ENCODE measurements at places on chromosomes 2 and 18.

DNA sequence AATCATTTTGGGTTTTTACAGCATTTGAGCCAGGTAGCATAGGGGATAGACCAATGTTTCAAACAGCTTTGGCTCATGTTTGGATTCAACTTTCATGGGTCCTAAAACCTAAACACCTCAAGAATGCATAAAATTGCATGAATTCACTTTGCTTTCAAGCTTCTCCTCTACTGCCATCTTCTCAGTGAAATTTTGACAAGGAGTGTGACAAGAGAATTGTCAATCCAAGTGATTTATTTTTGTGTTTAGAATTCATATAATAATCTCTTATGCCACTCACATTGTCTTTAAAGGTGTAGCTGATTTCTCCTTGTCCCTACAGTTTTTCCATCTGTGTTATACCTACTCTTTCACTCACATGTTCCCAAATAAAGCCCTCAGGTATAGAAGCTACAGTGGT is 264.8 kb upstream of the RND3 start:
- DNase-seq, result no peak

DNA sequence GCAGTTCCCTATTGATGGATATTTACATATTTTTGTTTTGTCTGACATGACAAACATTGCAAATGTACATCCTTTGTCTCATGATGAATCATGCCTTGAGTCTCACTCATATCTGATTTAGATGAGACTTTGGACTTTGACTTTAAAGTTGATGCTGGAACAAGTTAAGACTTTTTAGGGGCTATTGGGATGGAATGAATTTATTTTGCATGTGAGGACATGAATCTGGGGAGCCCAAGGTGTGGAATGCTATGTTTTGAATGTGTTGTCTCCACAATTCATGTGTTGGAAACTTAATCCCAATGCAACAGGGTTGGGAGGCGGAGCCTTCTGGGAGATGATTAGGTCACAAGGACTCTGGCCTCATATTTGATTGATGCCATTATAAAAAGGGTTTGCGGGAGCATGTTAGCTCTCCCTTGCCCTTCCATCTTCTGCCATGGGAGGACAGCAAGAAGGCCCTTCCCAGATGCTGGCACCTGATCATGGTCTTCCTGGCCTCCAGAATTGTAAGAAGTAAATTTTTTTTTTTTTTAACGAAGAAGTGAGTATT is 29.1 kb upstream of the INO80D start:
- no peak for DNase-seq

- DNase-seq, result no peak
Measured at GRCh38 chr2:161981679-161982250, 92.2 kb downstream of the DPP4 start.

DNA sequence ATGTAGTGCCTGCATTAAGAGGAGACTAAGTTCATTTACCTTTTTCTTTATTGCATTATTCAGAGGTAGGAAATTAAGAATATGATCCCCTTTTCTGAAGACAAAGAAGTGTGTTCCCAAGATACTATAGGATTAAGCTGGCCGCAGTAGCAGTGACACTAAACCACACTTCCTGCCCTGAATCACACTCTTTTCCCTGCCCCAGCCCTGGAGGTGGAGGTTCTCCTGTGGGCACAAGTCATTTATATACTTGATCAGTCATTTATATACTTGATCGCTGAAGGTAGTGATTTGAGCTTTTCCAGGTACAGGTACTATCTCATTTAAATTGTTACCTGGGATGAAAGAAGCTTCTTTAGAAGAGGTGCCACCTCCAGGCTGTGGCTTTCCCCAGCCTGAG is 78.6 kb downstream of the ARMC9 start:
- no peak for DNase-seq

DNA sequence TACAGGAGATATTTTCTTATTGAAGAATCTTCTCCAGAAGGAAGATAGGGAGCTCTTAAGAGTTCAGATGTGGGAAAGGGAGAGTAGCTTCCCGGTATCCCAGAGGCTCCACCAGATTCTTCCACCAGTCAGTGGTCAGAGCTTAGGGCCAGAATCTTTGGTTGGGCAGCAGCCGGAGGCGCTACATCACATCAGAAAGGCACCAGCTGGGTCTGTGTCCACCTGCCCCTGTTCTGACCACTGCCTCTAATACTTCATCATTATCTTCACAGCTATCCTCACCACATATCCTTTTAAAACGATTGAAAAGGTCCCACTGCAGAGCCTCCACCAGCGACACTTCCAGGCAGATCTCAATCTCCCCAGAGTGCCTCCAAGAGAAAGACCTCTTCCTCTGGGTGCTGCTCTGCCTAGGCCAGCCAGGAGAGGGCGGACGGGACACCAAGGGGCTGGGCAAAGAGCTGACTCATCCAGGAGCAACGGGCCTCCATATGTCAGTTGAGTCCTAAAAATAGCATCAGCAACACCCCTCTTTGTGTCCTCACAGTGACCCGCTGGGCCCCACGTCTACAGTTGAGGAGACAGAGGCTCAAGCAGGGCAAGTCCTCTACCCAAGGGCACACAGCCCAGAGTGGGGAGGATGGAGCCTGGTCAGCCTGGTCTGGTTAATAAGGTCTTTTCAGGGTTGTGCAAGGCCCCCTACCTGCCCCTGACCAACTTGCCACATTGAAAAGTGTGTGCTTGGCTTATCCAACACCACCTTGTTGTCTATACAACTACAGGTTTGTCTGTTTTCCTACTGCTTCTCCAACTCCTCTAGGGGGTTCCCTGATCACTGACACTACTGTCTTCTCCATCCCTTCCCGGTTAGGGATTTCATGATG is 81.2 kb downstream of the ADD2 start:
- no peak for DNase-seq

- DNase-seq, result no peak
Measured at GRCh38 chr18:36650266-36650665, 178.5 kb downstream of the TPGS2 start.

DNA sequence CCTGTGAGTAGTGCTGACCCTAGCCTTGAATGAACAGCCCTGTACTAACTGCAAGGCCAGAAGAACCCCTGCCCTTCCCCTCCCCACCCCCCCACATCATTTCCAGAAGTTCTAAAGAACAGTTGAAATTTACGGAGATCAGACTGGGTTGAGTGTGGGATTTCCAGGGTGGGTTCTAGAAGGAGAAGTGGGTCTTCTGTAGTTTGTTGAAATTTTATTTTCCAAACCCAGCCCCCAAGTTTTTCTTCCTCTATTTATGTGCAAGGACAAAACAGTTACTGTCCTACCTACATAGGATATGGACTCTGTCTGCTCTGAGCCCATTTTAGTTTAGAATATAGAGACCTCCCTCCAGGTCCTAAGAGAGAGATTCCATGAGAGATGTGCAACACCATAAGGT is 26.3 kb upstream of the CASP10 start:
- no peak for DNase-seq

GRCh38 chr2:178230396-178230795 is 36.1 kb downstream of the OSBPL6 start:
- DNase-seq, result no peak

DNA sequence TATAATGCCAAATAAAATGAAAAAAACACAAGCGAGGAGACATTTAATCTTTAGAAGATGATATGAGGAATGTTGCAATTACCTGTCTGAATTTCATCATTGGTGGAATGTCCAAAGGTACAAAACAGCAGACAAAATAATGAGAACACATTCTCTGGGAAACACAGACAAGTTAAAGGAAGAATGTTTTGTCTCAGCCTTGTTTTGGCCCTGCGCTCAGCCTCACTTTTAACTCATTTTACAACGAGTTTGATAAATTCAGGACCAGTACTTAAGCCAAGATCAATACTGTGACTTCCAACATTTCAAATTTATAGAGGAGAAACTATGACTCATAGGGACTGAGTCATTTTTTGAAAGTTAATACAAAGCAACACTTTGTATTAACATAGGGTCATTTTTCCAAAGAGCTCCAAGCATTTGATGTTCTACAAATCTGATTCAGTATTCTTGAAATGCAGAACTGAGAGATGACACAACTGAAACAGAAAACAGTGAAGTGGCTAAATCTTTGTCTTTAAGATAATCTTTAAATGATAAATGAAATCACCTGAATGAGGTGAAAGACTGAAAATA is 833.2 kb upstream of the CHAC2 start:
- DNase-seq, result no peak

GRCh38 chr2:36322108-36322507 is 33.5 kb upstream of the CRIM1 start:
- DNase-seq, result no peak

DNA sequence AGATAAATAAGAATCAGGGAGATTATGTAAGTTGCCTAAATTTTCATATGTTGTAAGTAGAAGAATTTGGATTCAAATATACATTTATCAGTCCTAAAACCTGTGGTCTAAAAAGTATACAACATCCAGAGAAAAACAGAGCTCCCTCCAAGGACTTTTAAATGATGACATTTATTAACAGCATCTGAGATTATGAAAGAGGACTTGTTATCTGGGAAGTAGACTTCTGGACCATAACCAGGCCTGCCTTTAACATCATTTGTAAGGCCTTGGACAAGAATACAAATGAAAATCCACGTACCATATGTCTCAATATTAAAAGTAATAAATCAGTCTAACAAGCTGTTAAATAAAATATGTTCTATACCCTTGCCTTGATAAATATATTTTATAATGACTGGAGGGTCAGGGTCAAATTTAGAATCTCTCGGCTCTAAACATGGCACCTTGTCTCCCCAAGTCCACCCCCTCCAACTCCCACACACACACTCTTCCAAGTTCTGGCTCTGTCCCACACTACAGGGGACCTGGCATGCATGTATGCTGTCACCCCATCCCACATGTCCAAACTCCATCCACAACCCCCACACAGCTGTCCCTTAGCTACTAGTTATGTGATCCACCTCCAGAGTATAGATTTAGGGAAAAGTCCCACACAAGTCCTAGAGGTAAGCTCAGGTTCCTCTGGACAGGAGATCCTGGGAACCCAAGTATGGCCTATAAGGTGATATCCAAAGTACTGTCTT is 382.6 kb downstream of the CDH2 start:
- no peak for DNase-seq

DNA sequence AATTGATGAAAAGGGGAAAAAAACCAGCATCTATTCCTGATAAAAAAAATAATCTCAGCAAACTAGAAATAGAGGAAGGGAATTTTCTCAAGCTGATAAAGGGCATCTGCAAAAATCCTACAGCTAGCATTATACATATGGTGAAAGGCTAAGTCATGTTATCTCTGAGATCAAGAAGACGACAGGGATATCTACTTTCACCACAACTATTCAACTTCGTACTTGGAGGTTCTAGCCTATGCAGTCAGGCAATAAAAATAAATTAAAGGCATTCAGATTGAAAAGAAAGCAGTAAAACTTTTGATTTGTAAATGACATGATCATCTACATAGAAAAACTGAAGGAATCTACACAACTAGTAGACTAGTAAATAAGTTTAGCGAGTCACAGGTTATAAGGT is 58.2 kb downstream of the CAB39 start:
- DNase-seq, result no peak

GRCh38 chr2:145110668-145111356 is 590.9 kb upstream of the ZEB2 start:
- no peak for DNase-seq

DNA sequence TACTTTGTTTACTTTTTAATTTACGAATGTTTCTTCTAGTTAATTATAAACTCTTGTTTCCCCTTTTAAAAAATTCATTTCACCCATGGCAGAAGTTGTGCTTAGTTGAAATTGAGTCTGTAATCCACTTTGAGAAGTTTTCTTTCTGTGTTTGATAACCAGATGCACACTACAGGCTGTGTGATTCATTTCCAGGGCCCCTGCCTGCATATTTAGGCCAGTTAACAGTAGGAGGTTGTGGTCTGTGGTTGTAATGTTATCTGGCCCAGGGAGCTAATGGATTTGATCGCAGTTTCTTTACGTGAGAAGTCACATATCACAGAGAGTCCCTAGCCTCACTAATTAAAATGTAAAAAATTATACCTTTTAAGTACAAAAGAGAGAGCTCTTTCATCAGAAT is 3.3 kb downstream of the CDH7 start:
- no peak for DNase-seq

GRCh38 chr2:85199698-85200097 is 66.5 kb downstream of the TCF7L1 start:
- DNase-seq, result no peak

GRCh38 chr2:151476287-151476686 is 66.6 kb downstream of the RIF1 start:
- no peak for DNase-seq

DNA sequence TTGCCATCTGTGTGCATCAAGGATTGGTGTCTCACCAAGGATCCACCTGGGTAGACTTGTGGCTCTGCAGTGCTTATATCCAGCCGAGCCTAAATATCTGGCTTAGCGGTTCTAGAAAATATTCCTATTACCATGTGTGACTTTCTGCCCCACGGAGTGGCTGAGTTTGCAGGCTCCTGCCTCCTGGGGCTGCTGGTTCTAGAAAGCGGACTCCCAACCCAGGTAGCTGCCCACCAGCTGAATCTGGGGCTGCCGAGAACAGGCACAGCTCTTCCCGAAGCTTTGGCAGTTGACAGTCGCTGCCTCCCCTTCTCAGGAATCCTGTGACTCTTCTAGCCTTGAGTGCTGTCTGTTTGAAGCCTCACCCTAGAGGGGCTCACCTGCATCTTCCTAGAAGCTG is 104.6 kb downstream of the TPGS2 start:
- no peak for DNase-seq

- DNase-seq, result no peak
Measured at GRCh38 chr2:106599540-106599939, 112.4 kb downstream of the CD8B2 start.

DNA sequence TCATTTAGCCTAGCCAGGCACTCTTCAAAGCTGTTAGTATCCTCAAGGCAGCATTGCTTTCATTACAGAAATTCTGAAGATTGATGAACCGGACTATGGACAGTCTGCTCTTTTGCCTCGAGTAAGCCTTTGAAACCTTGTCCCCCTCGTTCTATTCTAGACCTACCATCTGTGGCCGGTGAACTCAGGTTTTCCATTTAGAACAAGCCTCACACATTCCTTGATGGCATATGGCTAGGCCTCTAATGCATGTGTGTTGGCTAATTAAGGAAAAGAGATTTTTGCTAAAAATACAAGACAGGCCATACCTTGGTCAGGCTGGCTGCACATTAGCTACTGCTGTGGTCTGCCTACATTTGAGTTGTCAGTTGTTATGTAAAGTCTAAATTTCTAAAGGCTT is 111.8 kb downstream of the CERS6 start:
- no peak for DNase-seq

DNA sequence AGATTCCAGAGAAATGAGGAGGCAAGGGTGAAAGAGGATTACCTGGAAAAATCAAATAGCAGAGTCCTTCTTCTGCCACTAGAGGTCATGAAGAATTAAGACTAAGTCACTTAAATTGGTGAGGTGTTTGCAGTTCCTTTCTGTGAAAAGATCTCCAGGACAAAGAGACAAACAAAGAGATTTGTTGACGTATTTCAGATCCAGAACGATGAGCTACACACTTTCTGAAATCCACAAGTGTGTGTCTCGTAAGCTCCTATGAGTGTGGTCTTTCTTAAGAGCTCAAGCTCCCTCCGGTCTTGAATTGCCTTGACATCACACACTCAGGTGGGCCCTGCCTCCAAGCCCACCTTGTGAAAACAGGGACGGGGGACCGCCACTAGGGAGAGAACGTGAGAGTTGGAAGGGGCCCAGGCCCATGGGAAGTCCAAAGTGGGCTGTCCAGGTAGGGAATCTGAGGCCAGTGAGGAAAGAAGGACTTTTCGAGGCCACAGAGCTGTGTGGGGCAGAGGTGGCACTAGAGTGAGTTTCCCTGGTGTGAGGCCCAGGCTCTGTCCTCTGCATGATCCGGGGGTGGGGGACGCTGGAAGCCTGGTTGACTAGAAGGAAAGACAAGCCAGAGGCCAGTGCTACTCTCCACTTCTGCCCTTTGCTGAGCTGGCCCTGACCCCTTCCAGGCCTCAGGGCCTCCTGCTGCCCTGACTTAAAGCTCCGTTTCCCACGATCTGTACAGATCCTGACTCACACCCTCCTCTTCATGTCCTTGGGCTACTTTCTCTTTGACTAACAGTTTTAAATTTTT is 168.1 kb upstream of the NCK2 start:
- no peak for DNase-seq

All from activated CD4-positive, alpha-beta T cell treated with anti-CD3 and anti-CD28 coated beads, Interleukin-2, amount 50 U/mL, for 24 hours (primary cell).